Hair follicle dermal papilla cell (primary cell): ENCODE measurements at places on chromosomes 2 and 18. TPM values are rescaled to one million over a fixed set of nuclear protein-coding genes. Genes with fewer than 3 reads are reported as not detected.

The SIX2 gene
- total RNA-seq, result 0.61 and 0.65 TPM in 2 replicates

The PCARE gene
- not detected in 2 replicates for total RNA-seq

The STARD6 gene
- not detected in 2 replicates for total RNA-seq

The FHOD3 gene
- 20.6 and 23.5 TPM in 2 replicates for total RNA-seq

The CMPK2 gene
- 3.0 and 6.0 TPM in 2 replicates for total RNA-seq

The PSTPIP2 gene
- 3.9 and 7.8 TPM in 2 replicates for total RNA-seq

The CCDC74B gene
- total RNA-seq, result 6.7 and 10.2 TPM in 2 replicates

The NAT8 gene
- total RNA-seq, result not detected in 2 replicates

The VIL1 gene
- under 0.01 TPM in 1 of 2 replicates, not detected in the other for total RNA-seq

The TNFRSF11A gene
- total RNA-seq, result 0.12 and 0.16 TPM in 2 replicates

The NT5DC4 gene
- not detected in 2 replicates for total RNA-seq
